ENCODE measurements at places on chromosomes 5 and 9.
A peak's percentile ranks its signal among the peaks of the same experiment; 100 is the strongest.

DNA sequence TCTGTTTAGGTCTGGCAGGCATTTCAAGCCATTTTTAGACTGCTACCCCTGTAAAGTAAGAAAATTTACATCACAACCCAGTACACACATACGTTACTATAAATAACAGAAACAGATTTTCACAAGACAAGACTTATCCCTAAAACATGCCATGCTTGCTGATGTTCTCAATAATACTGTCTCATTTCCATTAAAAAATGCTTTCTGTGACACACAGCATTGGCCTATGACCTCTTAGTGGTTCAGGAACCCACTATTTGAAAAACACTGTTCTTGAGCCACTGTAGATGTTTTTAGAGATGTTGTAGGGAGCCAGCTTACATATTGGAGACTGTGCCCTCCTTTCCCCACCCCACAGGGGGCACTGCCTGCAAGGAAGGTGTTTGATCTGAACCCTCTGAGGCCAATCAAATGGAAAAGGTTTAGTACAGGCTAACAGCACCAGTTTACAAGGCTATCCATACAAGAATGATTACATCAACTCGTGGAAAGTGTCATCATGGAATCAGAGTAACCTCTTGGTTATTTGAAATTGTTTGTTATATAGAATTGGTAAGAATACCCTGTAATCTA lies 30.8 kb downstream of the ZSWIM6 start:
- peak; percentile 16 for DNase-seq

GRCh38 chr9:6106711-6107339 lies 91.4 kb upstream of the RANBP6 start:
- peak; percentile 11 for DNase-seq

- DNase-seq: no peak
Observed at GRCh38 chr9:93668261-93668871, 92.0 kb downstream of the PHF2 start.

DNA sequence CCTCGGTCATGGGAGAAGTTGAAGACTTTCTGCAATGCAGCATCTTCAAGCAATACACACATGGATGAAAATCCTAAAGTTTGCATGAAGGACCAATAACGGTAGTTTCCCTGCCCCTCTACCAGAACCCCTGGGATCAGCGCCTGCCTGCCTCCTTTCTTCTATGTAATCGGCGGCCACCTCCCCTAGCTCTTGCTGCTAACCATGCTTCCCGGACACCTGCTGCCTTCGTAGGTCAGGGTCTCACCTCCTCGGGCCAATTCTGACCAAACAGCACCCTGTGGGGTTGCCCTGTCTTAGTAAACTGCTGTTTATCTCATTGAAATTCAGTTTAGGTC lies 388 bp upstream of the MED10 start:
- DNase-seq: no peak

DNA sequence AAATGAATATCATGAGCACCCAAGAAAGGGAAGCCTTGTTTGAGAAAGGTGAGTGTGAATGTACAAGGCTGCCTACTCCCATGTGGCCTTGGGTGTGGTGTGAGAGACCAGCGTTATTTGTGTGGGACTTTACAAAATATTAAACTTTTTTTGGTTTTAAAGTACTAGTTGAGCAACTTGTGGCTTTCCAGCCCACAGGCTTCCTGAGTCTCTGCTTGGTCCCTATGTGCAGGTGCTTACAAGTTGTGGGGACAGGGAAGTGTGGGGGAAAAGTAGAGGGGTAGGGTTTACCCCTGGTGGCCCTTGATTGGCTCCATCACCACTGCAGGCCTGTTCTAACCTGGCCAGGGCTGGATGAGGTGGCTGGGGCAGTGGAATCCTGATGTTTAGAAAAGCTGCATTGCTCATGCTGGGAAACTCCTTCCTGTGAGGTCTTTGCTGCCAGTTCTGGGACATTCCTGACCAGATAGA lies 19.7 kb downstream of the PTTG1 start:
- no peak for DNase-seq

DNA sequence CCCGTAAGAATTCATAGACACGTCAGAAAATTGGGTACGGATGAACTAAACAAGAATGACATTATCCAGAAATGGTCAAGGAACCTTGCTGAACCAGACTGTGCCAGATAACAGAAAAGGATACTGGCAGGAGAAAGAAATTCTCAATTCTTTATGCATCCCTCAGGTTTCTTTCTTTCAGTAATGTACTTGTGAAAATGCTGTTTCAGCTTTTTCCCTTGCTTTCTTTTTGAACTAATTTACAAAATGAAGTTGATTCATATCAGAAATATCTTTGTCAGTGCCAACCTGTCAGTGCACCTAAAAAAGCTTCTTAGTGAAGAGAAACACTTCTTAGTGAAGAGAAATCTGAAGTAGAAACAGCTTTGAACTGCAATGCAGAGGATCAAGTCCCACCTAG lies 643.6 kb upstream of the RORB start:
- no peak for DNase-seq

DNA sequence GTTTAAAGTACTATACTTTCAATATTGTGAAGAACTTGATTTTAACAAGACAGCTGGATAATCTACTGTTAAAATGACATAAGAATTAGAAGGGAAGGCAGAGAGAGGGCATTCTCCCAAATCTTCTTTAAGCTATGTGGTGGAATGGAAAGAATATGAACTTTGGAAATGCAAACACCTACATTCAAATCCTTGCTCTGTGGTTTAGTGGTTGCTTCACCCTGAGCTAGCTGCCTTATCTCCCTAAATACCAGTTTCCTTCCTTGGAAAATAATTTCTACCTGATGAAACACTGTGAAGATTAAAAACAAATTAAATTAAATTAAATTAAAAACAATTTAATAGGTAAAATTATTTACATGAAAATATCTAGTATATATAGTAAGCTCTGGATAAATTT lies 98.5 kb downstream of the GPR21 start:
- DNase-seq: no peak

DNA sequence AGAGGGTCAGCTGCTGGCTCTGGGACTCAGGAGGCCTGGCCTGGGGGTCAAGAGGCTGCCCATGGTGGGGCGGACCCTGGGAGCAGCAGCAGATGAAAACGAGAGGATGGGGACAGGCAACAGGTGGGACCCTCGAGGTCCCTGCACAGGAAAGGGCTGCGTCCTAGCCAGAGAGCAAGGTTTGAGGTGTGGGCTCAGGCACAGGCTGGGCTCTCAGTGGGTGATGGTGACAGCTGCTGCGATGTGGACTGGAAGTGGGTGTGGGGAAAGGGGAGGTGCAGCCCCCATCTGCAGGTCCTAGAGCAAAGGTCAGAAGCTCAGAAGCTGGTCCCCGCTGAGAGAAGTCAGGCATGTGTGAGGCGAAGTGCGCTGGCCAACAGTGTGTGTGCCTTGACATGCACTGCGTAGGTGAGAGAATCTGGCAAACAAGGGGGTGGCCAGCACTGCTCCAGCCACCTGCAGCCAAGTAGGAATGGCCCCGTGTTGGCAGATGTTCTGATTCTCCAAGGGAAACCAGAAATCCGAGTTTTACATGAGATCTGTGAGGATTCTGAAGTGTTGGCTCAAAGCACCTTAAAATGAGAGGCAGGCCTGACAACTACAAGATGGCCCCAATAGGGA lies 85.7 kb downstream of the COL23A1 start:
- no peak for DNase-seq

DNA sequence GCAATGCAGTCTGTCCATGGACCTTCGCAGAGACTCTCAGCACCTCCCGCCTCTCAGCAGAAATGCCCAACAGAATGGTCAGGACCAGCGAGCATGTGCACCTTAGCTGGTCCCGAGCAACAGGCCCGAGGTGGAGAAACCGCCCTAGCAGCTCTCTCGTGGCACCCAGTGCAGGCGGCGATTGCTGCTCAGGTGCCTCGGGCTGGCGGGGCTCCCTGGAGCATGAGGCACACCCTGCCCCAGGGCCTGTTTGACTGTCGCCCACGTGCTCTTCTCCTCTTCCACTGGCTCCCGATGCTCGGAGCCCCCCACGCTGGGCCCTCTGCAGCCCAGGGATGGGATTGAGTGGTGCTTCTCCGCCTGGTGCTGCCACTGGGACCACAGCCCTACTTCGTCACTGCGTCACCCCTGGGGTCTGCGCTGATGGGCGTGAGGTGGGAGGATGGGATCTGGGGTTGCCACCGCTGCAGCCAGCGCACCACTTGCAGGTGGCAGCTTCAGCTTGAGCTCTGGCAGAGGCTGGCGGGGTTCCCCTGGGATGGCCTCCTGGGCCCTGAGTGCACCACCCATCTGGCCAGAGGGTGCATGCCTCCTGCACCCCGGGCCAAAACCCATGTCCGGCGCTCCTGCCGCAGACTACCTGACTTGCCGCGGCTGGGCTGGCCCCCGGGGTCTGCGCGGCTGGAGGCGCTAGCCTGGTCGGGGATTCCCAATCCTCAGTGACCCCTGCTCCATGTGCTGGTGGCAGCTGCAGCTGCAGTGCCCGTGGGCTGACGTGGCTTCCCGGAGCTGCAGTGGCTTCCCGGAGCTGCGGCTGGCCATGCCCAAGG lies 244.2 kb downstream of the FOXD4L6 start:
- DNase-seq: no peak

GRCh38 chr5:176547802-176548201 lies 1.3 kb upstream of the CDHR2 start:
- DNase-seq: peak; percentile 64

GRCh38 chr5:21649969-21650368 lies 1203.2 kb downstream of the CDH12 start:
- no peak for DNase-seq

GRCh38 chr5:61965490-61965889 lies 340.5 kb upstream of the KIF2A start:
- no peak for DNase-seq

DNA sequence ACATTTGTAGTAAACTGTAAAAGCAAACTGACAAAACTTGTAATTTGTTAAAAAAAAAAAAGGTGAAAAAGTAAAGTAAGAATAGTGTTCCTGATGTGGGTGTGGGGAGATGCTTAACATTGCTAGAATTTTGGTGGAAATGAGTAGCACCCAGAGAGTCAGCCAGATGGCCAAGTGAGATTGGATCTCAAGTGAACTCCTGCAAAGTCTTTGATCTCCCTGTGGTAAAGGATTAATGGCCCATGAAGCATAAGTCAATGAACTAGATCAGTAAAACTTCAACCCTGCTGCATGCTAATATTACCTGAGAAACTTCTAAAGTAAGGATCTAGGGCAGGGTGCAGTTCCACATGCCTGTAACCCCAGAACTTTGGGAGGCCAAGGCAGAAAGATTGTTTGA lies 19.0 kb upstream of the FAM169A start:
- no peak for DNase-seq

GRCh38 chr9:16342246-16343020 lies 528.0 kb downstream of the BNC2 start:
- DNase-seq: no peak

DNA sequence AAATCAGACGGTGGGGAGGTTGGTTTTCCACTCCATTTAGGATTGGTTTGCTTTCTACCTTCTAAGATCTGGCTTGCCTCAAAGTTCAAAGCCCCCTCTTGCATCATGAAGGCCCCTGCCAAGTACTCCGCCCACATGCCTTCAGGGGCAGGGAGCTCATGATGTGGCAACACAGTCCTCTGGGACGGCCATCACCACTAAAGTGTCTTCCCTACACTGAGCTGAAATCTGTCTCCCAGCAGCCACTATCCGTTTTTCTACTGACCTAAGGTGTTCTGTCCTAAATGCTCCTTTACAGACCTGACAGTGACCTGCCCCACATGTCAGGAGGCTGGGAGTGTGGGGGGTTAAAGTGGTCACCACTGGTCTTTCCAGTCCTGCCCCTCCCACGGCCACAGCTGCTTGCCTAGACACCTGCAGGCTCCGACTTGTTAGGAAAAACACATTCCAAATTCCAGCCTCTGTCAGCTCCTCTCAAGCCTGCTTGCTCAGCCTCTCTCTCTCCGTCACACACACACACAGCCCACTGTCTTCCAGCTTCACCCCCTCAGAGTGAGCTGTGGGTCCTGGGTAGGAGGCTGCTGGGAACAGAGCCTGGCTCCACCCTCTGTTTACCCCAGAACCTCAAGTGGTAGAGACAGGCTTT lies 44.9 kb downstream of the SHB start:
- no peak for DNase-seq

DNA sequence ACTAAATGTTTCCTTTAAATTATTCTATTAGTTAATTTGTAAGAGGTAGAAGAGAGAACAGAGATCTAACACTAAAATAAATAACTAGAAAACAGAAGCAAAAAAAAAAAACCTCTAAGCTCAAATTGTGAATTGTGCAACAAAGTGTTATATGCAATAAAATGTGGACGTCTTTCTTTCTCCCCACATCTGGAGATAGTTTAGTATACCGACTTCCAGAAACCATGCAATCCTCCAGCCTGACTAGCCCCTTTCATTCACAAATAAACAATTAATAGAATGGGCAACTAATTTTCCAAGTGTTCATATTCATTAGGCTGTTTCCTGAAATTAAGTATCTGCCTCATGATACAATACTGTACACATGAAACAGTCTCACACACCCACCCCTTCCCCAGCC lies 258.5 kb downstream of the BNC2 start:
- DNase-seq: no peak

DNA sequence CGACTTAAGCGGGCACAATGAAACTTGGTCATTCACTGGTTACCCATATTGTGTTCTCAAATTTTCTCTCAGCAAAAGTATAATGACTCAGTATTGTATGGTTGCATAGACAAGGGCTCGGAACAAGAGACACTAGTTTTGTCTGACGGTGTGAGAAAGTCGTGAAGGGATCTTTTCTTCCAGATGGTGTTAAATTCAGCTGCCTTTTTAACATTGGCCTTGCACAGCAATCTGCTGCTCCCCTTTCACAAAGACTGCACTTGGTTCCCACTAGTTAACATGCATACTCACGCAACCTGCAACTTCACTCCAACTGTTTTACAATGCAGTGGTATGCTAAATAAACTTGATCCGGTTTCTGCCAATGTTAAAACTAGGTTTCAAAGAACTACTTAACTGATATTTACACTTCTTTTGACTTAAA lies 219.2 kb downstream of the MEF2C start:
- no peak for DNase-seq

DNA sequence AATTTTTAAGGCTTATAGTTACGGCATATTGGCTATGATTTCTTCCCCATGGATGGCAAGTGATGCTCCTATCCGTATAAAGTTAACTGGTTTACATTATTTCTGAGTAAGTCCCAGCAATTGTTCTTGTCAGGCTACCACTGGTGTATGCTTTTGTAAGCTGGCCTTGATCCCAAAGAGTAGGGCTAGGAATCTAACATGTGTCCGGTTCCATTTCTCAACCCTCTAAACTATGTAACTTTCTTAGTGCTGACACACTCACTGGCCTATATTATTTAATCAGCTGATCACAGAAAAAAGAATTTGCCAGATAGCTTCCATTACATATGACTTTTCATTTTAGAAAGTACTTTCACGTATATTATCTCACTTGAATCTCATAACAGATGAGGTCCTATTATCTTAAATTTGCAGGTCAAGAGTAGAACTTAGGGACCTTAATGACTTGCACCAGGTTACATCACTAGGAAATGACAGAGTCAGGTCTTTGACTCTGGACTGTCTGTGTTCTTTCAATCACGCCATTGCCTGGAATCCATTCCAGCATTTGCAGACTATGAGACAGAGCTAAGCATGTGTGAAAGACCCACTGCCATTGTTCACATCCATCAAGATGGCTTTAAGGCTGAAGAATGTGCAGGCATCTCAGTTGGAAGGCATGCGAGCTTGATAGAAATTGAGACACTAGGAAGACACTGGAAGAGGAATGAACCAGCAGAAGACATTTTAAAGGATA lies 362.9 kb downstream of the ARRDC3 start:
- no peak for DNase-seq
